ENCODE measurements at places on chromosomes 4 and X. TPM values are rescaled to one million over a fixed set of nuclear protein-coding genes. Genes with fewer than 3 reads are reported as not detected.

Gene SOWAHB
- not detected for total RNA-seq

Gene EREG
- 5.9 TPM for total RNA-seq

Gene PF4V1
- total RNA-seq: not detected

Gene SSX4B
- total RNA-seq: not detected

Gene PTTG2
- total RNA-seq: not detected

Gene ARHGAP10
- total RNA-seq: 16.4 TPM

Gene ASB12
- total RNA-seq: 0.17 TPM

Gene TEX13B
- not detected for total RNA-seq

Gene ADGRL3
- 0.15 TPM for total RNA-seq

Gene PRDM5
- 8.0 TPM for total RNA-seq

Gene DMP1
- not detected for total RNA-seq

Gene SSX3
- total RNA-seq: not detected

Gene NDP
- total RNA-seq: 1.5 TPM

Gene NUDT9
- 14.3 TPM for total RNA-seq

Gene ALB
- total RNA-seq: 0.34 TPM

Measured in bronchus fibroblast of lung (primary cell).